ENCODE measurements at places on chromosomes 2 and 18.

DNA sequence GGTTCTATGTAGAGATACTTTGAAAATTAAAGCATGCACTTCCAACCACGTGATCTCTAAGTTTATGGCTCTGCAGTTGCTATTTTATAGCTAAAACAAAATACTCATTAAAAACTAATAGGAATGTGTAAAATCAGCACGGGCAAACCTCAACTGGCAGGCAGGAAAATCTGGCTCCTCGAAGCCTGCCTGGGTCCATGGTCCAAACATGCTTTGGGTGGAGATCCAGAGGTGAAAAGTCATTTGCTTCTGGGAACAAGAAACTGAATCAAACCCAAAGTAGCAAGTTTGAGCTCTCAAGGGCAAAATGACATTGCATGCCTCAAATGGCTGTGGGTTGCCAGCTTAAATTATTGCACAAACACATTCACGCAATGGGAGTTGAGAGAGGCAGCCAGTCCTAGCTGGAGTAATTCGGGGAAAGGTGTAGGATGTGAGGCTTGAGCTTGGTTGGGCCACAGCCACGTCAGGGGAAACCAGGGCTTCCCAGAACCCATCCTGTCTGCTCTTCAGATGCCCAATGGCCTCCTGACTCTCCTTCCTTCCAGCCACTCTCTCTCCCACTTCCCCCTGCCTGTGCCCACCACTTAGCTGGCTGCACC is 75.2 kb upstream of the LCLAT1 start:
- DNase-seq: no peak

DNA sequence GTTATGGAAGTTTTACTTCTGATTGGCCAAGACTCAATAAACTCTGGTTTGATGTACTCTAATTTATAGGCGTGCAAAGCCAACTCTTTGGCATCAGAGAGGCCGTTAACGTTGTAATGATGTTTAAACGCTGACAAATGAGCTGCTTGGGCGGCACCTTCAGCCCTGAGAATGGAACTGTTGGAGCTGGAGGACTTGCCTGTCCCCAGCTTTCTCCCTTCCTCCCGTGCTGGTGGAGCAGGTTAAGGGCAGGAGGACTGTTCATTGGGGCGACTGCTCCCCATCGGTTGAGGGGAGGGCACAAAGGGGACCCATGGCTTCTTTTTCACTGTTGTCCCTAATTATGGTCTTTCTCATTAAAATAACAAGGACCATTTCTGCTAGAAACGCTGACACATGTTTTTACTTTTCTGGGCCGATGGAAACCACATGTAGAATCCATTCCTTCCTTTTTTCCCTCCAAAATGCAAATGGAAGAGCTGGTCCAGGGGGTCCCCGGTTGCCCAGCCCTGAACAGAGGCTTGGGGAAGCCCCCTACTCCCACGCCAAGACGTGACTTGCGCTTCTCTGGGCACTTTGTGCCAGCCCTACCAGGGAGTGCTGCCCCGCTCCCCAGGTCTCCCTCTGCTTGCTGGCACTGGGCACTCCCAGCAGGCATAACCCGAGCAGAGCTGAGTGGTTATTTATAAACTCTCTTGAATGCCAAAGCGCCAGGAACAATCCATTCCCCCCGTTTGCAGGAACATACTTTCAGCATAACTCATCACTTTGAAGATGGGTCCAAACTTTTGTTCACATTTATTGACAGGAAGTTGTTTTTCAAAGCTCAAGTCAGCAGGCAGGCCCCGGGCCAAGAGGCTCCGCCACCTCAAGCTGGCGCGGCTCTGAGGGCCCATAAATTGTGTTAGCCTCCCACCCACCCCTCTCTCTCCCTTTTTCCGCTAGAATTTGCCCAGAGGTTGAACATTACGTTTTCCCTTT is 170.1 kb downstream of the ASB1 start:
- no peak for DNase-seq

DNA sequence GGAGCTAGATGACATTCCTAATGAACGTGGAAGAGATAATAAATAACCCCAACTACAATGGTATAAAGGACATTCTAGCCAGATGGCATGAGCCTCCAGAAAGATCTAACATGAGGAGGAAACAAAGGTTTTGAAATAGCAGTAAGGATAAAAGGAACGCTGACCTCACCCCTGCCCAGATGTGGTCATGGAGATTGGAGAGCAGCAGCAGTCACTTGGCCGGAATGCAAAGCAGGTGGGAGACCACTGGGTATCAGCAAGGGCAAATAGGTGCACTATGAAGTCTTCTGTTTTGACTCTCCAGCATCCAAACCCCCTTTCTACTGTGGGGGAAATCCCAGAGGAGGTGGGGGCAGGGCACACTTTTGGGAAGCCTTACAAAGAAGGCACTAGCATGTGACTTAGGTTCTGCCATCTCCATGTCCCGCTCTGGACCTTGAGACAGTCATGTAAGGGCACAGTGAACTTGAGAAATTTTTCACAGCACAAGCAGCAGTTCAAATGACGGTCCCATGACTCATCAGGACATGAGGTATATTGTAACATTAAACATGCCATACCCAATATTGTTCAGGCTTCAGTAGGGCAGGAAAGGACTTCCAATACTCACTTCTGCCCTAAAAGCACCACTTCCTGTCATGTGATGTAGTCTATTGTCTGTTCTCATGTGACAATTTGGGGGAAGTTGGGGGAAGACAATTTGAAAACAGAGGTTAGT is 55.2 kb downstream of the METTL4 start:
- DNase-seq: no peak

- DNase-seq: no peak
Observed at GRCh38 chr2:100803334-100803733, 16.6 kb upstream of the NPAS2 start.

DNA sequence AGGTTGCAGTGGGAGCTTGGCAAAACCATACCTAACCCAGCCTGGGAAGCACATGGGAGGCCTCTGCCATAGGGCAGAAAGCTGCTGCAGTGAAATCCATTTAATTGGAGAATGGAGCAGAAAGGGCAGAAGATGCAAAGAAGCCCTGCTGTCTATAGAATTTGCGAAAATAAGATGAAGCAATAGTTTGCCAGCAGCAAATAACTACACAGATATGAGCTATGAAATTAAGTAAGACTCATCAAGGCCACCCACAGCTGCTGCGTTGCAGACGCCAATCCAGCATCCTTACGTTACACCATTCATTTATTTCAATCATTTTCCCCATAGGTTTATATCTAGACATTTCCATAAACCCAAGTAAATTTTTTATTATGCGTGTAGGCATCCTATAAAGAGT is 21.1 kb downstream of the ATP8B1 start:
- DNase-seq: no peak

GRCh38 chr2:128472789-128473174 is 154.1 kb upstream of the HS6ST1 start:
- DNase-seq: no peak

DNA sequence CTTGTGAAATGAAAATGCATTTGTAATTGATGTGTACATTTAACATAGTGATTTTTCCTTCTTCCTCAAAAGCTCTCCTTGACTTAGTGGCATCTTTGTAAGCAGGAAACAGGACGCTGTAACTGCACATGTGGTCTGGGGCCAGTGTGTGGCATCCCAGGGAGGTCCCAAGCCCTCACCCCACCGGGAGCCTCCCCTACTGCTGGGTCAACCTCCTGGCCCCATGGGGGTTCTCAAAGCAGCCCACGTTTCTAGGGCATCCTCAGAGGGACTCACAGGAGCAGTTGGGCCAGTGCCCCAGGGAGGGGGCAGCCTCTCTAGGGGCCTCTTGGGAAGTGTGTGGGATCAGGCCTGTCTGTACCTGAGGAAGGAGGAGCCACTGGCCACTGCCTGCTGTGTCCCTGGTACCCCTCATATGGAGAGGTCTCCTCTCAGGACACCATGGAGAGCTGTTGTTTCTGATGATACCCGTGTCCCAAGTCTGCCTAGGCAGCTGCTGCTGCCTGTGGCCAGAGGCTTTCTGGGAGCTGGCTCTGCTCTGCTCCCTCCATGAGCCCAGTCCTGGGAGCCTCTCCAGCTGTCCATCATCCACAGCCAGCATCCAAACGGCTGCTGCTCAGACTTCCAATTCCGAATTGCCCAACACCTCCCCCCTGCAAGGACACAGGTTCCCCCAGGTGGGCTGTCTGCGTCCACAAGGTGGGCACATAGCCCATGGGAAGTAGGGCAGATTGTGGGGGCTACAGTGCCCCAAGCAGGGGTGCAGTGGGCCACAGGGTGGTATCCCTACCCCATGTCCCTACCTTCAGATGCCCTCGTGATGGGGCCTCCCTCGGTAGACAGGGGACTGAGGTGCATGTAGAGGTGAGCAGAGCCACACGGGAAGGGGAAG is 13.4 kb downstream of the ARHGEF4 start:
- no peak for DNase-seq

GRCh38 chr2:178859730-178860129 is 52.5 kb upstream of the TTN start:
- DNase-seq: no peak

GRCh38 chr2:120905824-120906571 is 170.3 kb downstream of the GLI2 start:
- DNase-seq: no peak

DNA sequence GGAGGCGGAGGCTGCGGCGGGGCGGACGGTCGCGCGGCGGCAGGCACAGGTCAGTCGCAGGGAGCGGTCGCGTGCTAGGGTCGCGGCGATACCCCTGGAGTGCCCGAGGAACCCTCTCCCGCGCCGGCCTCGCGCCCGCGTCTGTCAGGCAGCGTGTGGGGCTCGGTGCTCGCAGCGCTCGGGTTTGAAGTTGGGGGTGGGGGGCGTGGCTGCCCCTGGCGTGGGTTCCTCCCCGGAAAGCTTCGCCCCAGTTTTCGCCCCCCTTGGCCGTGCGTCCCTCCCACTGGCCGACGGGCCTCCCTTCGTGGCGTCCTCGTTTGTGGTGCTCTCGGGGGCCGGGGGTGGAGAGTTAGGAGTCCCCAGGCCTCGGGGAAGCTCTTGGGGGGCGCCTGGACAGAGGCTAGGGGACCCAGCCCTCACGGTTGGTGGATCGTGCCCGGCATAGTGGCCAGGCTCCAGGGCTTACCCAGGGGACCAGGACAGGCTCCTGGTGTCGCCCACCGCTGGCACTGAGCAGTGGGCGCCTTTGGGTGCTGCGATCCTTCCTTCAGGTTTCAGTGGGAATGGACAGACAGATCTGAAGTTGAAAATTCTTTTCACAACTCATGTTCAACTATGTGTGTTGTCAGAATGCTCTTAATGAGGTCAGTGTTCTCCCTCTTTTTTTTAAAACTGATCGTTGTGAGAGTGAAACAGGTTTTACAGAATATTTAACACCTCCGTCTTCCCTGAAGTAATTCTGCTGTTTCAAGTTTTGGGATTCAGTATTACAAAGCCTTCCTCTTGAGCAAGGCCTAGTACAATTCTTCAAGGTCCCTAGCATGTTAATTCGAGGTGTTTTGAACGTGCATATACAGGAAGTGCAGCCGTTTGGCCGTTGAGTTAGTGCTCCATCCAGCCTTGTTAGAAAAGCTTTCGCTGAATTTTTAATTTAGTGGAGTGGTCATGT is 604 bp downstream of the RALBP1 start:
- peak; percentile 41 for DNase-seq

DNA sequence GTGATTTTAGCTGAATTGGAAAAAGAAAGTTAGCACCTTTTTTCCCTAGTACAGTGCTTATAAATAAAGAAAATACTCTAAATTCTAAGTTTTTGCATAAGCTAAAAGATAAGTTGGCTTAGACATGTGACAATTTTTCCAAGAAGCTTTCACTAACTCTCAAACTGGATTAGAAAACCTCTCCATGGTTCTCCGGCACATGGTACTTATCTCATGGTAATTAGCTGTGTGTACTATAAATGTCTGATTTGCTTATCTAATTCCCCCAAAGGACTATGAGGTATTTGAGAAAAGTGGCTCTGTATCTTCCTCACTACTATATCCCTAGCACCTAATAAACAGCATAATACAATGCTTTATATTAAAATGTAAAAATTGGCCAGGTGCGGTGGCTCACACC is 71.1 kb downstream of the ROCK1 start:
- DNase-seq: no peak

GRCh38 chr18:48920408-48921038 is 30.2 kb downstream of the SMAD7 start:
- DNase-seq: no peak

DNA sequence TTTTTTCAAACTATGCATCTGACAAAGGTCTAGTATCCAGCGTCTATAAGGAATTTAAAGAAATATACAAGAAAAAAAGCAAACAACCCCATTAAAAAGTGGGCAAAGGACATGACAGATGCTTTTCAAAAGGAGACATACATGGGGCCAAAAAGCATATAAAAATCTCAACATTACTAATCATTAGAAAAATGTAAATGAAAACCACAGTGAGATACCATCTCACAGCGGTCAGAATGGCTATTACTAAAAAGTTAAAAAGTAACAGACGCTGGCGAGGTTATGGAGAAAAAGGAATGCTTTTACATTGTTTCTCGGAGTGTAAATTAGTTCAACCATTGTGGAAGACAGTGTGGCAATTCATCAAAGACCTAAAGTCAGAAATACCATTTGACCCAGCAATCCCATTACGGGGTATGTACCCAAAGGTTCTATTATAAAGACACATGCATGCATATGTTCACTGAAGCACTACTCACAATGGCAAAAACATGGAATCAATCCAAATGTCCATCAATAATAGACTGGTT is 643.1 kb upstream of the LRRTM1 start:
- DNase-seq: no peak

DNA sequence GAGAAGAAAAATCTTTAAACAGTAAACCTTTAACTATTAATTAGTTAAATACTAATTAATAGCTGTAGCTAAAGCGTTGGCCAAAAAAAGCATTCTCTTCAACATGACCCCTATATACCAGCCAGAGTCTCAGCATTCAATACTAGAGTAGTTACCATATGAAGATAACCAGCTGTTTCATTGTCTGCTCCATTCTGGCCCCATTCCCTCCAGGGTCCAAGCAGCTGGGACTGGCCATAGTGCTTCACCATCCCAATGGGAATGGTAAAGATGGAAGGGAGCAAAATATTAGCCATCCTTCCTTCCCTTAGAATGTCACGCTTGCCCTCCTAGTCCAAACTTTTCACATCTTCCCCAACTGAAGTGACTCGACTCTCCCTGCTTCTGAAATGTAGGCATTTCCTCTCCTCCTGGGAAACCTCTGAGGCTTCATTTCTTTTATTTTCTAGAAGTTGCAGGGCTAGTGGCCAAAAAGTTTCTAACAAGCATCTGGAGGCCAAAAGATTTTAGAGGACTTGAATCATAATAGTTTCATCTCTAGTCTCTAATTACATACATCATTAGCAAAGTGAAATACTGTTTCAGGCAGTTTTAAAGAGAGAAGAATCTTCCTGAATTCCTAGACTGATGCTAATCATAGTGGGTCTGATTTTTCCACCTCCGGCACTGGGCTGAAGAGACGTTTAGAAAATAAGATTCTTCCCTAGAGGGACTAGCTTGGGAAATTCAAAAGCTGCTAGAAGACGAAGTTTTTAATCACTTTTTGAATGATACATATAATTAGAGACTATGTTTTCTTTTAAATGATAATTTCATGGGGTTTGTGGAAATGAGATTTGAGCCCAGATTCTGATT is 52.7 kb downstream of the CCDC68 start:
- no peak for DNase-seq

GRCh38 chr2:50785816-50786215 is 246.1 kb downstream of the NRXN1 start:
- no peak for DNase-seq

DNA sequence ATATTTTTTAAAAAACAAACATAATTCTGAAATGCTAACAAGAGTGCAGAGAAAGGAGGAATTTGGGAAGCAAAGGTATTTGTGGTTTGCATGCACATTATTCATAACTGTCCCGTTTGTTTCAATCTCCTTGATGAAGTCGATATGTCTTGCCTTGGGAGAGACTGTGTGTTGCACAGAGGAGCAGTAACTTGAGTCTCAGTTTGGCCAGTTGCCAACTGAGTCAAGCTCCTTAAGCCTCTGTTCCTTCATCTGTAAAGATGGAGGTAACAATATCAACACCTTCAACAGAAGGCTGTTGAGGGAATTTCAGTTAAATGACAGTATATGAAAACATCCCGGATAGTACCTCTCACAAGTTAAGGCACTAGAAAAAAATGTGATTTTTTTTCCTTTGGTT is 226.2 kb downstream of the ASXL3 start:
- no peak for DNase-seq
